ENCODE measurements at places on chromosomes 6 and 20. TPM values are rescaled to one million over a fixed set of nuclear protein-coding genes. Genes with fewer than 3 reads are reported as not detected.

- DNase-seq = no peak
These were observed 252.7 kb downstream of the SOD2 start for GRCh38 chr6:159440349-159440748.

GRCh38 chr6:110408901-110409300 is 6.5 kb downstream of the DDO start:
- DNase-seq = no peak

SGK2 gene
- 1.2 TPM for total RNA-seq

GRCh38 chr20:19981031-19981451 is 36.1 kb upstream of the NAA20 start:
- DNase-seq = no peak

C6orf132 gene
- total RNA-seq = 8.5 TPM

MOG gene
- not detected for total RNA-seq

SLC24A3 gene
- 33.5 TPM for total RNA-seq

- DNase-seq = peak; percentile 35
These were observed 792 bp upstream of the MICA start for GRCh38 chr6:31402324-31403282.

GRCh38 chr20:54389596-54390280 is 85.7 kb upstream of the DOK5 start:
- peak; percentile 45 for DNase-seq

DNA sequence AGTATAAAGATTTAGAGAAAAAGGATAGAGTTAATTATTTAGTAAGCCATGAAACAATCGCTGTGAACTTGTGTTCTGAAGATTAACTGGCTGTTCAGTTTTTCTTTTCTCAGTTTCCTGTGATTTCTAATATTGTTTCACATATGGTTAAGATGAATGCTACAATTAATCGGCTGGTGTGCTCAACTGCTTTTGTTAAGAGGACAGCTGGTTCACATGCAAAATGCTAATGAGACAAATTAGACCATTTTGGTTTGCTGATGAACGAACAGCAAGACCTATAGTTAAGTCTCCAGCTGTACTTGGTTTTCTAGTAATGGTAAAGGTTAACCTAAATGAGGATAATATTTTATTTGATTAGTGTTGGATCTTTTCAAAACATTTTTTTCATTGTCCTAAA is 10.8 kb upstream of the NHSL1 start:
- DNase-seq = no peak

- no peak for DNase-seq
These were observed 387.1 kb downstream of the THBS2 start for GRCh38 chr6:168866534-168866933.

DNA sequence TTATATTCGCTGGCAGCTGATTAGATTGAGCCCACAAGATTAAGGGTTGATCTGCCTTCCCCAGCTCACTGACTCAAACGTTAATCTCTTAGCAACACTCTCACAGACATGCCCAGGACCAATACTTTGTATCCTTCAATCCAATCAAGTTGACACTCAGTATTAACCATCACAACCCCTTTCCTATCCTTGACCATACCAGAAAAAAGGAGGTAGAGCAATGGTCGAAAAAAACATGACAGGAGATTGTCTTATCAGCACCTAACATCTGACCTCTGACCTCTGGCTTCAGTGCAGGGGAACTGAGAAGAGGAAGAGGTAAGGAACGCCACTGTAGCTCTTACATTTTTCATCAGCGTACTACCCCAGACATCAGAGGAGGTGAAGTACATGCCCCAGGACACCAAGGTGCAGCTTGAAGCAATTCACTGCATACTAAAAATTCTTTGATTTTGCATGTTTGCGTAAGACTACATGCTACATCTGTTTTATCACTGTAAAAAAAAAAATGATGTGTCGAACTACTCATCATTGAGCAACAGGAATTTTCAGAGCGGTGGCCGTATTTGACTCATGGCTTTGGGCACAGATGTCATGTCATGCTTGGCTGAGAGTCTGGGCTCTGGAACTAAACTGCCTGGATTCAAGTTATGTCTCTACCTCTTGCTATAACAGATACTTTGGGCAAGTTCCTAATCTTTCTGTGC is 188.0 kb upstream of the TAB2 start:
- DNase-seq = no peak

LAMP5 gene
- total RNA-seq = 1.7 TPM

DNA sequence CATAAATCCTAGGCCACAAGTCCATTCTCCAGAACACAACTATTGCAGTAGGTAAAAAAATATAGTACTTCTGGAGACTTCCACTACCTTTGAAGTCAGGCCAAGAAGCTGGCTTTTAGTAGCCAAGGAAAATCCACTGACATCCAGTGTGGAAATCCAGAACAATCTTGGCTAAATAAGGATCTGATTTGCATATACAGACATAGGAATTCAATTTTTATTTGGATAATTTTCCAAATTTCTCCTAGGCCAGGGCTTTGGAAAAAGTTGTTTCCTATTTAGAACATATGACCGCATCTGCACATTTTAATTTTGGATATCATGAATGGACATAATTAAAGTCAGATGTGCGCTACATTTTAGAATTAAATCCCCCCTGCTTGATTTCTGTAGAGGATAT is 100.2 kb downstream of the BCAS1 start:
- no peak for DNase-seq

HEY2 gene
- total RNA-seq = 2.4 TPM

DNA sequence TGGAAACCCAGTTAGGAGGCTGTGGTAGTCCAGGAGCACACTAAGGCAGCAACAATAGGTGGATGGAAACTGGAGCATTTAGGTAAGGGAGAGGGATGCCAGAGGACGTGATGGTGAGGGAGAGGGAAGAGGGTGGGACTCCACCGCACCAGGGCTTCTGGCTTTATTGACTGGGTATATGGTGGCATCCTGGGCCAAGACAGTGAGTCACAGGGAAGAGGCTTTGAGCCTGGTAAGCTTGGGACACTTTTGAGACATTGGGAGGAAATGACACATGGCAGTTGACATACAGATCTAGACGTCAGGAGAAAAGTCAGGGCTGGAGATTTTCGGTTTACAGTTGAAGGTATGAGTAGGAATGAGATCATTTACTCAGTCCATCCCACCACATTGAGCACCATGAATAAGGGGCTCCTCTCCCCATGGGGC is 14.9 kb downstream of the NT5E start:
- no peak for DNase-seq

DNA sequence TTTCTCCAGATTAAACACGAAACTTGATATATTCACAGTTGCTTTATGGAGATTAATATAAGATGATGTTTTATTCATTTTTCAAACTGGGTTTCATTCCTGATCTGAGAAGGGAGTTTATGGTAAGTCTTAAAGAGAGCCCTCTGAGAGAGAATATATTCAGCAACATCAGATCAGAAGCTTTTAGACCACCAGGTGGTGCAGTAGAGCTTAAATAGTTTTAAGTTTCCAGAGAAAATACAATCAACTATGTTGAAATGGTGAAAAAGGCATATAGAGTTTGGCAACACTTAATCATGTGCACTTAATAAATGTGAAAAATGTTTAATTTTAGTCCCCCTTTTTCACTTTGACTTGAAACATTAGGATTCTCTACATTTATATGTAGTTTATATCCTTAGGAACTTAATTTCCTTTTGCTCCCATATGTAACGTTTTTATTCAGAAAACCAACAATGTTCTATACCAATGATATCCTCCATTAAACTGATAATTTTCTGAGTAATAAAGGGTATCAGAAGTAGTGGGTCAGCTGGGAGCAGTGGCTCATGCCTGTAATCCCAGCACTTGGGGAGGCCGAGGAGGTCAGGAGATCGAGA is 86.4 kb upstream of the CLDN20 start:
- peak; percentile 87 for DNase-seq

GRCh38 chr6:18503593-18504231 is 116.6 kb downstream of the RNF144B start:
- DNase-seq = peak; percentile 86

GRCh38 chr6:138007014-138007472 is 100.2 kb downstream of the PERP start:
- no peak for DNase-seq

MYMX gene
- total RNA-seq = 9.1 TPM

SNPH gene
- 5.7 TPM for total RNA-seq

- no peak for DNase-seq
These were observed 971.8 kb upstream of the DEFB115 start for GRCh38 chr20:30285677-30286076.

GRCh38 chr6:87152526-87152955 is 2.8 kb upstream of the ZNF292 start:
- DNase-seq = no peak

C6orf15 gene
- total RNA-seq = 5.0 TPM

- DNase-seq = no peak
These were observed 403.3 kb downstream of the TAF4 start for GRCh38 chr20:61662226-61662967.

DNA sequence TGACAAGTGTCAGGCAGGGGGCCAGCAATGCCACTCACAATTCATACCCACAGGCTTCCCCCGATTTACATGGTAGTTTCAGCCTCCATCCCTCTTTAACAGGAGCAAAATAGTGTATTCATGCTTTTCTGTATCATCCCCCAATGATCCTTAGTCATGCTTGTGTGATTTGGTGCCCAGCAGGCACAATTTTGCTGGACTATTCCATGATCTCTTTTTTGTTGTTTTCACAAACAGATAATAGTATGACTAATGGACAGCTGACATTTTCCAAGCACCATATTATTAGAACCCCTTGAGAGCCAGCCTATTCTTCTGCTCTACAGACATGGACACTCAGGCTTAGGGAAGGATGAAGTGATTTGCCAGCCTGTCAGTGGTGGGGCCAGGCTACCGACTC is 128.2 kb upstream of the RIPOR2 start:
- no peak for DNase-seq

- no peak for DNase-seq
These were observed 2.8 kb upstream of the MAPK13 start for GRCh38 chr6:36127462-36128016.

DNA sequence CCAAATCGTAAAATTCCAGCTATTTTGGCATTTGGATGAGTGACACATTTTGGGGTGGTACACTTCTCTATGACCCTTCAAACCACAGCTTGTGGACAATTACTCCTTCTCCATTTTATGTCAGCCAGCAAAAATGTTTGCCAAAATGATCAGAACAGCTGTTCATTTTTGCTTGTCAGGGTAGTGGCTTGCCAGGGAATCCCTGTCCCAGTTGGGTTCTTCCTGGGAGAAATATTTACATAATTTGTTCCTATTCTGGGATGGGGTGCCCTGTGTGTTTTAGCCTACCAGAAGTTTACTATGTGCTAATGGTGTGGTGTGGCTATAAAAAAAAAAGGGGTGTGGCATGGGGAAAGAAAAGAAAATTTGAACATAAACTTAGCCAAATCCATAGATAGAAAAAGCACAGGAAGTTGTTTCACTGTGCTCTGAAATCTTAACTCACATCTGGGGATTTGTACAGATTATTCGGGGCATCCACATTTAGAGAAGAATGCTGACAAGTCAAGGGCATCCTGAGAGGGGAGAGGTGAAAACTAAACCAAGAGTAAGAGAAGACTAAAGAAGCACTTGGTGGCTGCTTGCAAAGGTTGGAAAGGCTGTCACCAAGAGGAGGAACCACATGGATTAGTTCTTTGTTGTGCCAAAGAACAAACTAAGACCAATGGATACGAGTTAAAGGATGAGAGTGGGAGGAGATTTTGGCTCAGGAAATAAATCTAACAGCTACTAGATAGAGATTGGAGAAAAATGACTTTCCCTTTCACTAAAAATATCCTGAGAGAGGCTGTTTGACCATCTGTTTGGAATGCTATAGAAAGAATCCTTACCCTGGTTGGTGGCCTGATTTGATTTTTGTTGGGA is 55.2 kb upstream of the RBM24 start:
- peak; percentile 80 for DNase-seq

NT5E gene
- total RNA-seq = 22.3 TPM

DNA sequence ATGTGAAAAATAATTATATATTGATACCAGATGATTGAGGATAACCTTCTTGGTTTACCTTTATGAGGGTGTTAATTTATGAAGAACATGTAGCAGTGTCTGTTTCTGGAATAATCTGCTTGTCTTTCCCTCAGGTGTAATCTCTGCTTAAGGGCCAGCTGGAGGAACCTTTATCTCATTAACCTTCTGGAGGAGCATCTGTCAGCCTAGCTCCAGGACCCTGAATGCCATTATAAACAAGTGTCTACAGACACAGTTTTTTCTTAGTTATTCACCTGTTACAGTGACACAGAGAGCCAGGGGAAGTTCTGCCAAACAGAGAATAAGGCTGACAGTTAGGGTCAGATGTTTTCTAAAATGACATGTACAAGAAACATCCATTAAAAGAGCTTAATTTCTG is at the start of gene IMPG1:
Gene IMPG1, minus strand, starts transcription at position 101 of the 400 bp plus-strand sequence. CDS start 174 bp downstream, outside the sequence.
- no peak for DNase-seq

DNA sequence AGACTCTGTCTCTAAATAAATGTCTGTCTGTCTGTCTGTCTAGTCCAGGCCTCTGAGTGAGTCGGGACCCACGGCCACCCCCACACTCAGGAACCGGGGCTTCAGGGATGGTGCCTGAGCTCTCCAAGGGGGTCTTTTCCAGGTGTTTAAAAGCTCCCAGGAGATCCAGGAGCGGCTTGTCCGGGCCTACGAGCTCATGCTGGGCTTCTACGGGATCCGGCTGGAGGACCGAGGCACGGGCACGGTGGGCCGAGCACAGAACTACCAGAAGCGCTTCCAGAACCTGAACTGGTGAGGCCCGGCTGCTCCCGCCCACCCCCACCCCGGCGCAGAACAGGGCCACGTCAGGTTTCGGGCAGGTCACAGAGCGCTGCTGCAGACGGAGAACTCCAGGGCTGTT is 5.5 kb upstream of the COL9A3 start:
- no peak for DNase-seq

GRCh38 chr20:46275091-46275490 is 33.2 kb downstream of the CDH22 start:
- no peak for DNase-seq

DNA sequence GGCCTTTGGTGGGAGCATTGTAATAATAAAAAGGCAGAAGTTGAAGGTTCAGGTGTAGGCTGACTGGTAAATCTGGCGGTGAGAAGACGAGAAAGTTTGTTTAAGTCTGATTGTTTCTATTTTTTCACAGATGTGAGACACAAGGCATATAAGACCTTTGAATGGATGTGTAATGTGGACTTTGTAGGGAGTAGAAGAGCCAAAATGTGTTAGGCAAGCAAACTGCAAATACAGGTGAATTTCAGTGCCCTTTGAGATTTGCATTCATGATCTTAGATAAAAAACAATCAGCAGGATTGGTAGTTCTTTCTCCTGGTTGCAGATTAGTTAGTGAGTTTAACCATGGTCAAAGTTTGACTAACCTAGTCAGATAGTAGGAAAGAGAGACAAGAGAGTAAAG is 238.9 kb downstream of the FRK start:
- DNase-seq = no peak

GRCh38 chr6:79137671-79138070 is 59.6 kb upstream of the PHIP start:
- no peak for DNase-seq

NRM gene
- total RNA-seq = 5.2 TPM

GRCh38 chr6:163170294-163170883 is 244.1 kb upstream of the QKI start:
- no peak for DNase-seq

Data from tongue (tissue), 3 donors.